ENCODE measurements at places on chromosomes 11 and 22.

DNA sequence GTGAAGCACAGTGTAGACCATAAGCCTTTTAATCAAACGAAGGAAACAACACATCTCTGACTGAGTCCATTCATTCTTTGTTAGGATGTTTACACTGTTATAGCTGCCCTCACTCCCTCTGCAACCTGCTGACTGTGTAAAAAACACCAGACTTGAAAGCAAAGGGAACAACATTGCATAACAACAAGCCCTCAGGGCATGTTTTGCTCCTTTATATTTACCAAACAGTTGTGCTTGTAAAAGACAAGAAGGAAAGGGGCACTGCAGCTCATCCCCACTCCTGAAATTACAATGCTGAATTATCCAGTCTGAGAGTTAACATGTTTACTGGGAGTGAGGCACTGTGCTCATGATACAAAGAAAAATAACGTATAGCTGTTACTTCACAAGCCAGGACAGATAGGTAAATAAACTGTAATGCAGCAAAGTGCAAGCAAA is 46.4 kb downstream of the RAB30 start:
- DNase-seq = no peak

DNA sequence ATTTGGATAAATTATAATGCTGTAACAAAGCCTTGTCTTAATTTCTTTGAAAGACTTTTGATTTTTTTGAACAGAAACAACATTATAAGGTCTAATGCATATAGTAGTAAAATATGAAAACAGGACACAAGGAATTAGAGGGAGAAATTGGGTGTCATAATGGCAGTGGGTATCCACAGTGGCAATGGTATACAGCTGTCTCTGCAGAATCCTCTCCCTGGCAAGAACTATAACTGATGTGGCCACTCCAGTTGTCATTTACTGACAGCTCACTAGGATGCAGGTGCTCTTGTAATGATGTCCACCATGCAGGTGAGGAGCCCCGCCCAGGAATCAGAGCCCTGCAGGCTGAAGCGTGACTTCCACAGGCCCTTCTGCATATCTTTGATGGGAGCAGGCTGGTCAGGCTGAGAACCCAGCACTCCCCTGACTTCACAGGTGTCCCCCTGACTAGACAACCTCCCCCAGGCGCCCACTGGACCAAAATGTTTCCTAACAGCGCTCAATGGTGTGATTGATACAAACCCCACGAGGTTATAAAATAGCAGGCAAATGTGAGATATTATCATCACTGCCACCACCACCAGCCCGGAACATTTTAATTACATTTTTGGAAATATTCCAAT is 32.8 kb upstream of the SERPIND1 start:
- no peak for DNase-seq

GRCh38 chr11:10872097-10872496 is 14.2 kb upstream of the ZBED5 start:
- no peak for DNase-seq

DNA sequence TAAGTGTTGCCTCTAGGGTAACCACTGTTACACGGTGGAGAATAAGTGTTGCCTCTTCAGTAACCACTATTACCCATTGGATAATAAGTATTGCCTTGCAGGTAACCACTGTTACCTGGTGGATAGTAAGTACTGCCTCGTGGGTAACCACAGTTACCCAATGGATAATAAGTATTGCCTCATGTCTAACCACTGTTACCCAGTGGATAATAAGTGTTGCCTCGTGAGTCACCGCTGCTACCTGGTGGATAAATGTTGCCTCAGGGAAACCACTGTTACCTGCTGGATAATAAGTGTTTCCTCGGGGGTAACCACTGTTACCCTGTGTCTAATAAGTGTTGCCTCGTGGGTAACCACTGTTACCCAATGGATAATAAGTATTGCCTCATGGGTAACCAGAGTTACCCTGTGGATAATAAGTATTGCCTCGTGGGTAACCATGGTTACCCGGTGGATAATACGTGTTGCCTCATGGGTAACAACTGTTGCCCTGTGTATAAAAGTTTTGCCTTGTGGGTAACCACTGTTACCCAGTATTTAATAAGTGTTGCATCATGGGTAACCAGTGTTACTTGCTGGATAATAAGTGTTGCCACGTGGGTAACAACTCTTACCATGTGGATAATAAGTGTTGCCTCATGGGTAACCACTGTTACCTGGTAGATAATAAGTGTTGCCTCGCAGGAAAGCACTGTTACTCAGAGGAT is 12.3 kb upstream of the NXPE4 start:
- no peak for DNase-seq

DNA sequence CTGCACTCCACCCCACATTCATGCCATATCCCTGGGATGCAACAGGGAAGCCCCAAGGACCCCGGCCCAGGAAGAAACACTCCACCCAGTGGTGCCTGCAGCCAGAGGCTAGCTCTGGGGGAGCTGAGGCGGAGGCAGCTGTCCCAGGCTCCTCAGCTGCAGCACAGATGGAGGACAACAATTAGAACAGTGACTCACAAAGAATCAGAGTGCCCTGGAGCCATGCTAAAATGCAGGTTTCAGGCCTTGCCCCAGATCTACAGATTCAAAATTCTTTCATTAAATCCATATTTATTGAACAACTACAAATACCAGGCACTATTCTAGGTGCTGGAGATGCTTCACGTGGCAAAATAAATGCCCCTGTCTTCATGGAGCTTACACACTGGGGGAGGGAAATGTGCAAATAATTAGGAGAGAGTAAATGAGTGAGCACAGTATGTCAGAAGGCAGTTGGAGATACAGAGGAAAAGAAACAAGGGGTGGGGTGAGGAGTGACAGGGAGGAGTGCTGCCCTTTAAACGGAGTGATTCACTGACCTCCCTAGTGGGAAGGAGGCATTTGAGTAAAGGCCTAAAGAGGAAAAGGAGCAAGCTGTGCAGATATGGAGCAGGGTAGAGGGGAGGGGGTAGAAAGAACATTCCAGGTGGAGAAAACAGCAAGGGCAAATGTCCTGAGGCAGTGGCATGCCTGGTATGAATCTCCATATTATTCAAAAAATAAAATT is 73.3 kb upstream of the CSNK2A3 start:
- DNase-seq = no peak

DNA sequence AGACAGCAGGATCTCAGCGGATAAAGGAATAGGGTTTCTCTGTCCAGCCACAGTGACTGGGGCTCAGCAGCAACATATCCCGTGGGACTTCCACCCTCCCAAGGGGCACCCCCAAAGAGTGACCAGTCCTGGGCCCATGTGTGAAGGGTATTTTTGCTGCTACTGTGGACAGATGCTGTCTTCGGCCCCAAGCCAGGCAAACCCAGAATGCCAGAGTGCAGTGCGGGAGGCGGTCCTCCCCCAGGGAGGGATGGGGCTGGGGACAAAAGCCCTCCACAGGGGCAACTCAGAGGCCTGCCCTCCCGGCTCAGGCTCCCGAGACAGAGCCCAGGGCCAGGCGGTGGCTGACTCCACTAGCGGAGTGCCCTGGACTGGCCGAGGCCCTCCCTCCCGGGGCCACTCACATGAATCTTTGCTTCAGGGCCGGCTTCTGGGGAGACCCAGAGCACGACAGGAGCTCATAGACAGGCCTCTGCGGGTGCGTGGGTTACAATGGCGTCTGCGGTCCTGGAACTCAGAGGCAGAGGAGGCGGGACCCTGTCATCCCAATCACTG is 34.7 kb upstream of the WNT7B start:
- no peak for DNase-seq

- no peak for DNase-seq
Measured at GRCh38 chr11:86720546-86720945, 48.1 kb upstream of the ME3 start.

- DNase-seq = no peak
Measured at GRCh38 chr22:25650833-25651232, 86.4 kb downstream of the GRK3 start.

DNA sequence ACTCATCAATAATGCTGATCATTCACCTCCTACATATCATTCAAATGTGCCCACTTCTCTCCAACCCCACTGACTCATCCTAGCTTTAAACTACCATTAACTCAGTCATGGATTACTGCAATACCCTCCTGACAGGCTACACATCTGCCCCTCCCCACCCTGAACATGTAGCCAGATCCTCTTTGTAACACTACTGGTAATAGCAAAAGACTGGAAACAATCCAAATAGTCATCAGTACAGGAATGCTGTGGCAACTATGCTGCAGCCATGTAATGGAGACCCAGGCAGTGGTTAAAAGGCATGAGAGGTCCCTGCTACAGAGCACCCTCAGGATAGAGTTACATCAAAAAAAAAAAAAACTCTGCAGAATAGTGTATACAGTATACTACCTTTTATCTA is 16.6 kb downstream of the SLC43A3 start:
- DNase-seq = no peak

DNA sequence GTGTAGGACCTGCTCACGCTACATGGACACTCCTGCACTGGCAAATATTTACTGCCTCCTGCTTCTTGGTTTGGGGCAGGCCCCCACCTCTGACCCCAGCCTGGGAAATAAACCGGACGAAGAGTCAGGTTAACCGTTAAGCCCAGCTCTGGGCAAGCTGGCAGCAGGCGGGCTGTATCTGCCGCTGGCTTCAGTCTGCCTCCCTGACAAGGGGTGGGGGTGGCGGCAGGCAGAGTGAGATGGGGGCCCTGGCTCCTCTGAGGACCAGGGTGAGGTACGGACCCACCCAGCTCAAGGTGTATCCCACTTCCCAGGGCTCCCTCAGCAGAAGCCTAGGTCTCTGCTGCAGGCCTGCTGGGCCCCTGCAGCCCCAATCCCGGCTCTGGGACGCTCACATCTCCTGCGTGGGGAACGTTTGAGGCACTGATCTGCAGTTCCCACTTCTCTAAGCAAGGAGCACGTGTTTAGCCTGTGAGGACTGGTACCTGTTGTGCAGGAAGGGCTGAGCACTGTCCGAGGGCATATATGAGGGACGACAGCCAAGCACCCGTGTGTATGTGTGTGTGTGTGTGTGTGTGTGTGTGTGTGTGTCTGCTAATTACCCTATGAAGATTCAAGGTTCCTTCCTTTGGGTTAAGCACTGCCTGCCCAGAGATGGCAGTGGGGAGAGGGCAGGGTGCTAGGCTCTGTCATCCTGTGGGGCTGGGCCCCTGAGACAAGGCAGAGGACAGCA is 1.1 kb upstream of the LRRC75B start:
- DNase-seq = no peak

GRCh38 chr11:6667733-6668374 is 12.2 kb upstream of the DCHS1 start:
- peak; percentile 41 for DNase-seq

DNA sequence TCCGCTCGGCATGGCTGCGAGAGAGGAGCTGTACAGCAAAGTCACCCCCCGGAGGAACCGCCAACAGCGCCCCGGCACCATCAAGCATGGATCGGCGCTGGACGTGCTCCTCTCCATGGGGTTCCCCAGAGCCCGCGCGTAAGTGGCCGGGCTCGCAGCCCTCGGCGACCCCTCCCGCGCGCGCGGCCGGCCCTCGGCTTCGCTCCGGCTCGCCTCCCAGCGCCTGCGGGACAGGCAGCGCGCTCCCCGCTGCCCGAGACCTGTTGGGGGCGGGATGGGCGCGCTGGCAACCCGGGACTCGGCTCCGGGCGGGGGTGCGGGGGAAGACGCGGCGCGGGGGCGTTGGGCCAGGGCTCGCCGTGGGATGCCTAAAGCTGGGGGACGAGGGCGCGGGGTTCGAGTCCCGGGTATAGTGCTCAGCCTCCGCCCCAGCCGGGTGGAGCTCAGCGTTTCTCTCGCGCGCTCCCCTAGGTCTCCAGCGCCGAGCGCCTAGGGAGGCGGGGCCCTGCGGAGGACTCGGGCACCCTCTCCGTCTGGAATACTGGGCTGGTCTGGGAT is 630 bp downstream of the UBASH3B start:
- DNase-seq = no peak

DNA sequence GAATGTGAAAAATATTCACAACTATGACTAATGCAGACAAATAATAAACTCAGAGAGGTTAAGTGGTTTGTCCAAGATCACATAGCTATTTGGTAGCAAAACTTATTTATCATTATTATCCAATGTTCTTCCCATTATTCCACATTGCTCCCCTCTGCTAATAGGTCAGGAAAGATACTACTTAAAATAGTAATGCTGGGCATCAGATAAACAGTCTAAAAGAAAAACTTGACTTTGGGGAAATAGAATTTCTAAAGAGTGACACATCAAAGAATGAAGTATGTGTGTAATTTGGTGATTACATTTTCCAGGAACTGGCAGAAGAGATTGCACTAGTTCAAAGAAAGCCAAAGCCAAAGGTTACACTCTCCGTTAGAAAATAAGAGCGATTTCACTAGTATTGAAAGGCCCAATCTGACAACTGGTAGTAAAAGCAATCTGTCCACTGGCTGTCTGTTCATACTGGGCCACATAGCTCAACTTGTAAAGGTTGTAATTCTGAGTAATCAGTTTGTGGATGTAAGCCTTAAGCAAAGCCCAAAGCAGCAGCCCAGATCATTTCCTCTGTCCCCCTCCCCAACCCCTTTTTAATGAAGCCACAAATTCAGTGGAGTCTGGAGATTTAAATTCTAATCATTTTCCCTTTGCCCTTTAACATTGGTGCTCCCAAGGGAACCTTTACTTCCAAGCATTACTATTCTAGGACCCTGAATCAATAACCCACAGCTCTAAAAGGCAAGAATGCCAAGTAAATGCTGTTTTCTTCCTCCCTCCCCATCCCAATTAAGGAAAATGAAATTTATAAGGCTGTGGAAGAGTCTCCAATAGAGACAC is 283.5 kb downstream of the TTC28 start:
- DNase-seq = no peak

DNA sequence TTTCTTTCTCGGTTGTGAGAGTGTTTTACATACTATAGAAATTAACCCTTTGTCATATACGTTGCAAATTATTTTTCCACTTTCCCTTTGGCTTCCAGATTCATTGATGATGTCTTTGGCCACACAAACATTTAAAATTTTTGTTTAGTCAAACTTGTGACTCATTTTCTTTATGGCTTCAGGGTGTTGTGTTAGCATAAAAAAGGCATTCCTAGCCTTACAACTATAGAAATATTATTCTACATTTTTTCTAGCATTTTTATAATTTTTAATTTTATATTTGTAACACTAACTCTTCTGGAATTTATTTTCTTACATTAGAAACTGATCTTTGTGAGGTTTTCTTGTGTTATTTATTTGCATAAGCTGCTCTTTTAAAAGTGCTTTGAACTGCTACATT is 12.1 kb downstream of the GRIA4 start:
- no peak for DNase-seq

Measured in SK-N-DZ (cell line).